ENCODE measurements at places on chromosomes 6 and 20. TPM values are rescaled to one million over a fixed set of nuclear protein-coding genes. Genes with fewer than 3 reads are reported as not detected.

DNA sequence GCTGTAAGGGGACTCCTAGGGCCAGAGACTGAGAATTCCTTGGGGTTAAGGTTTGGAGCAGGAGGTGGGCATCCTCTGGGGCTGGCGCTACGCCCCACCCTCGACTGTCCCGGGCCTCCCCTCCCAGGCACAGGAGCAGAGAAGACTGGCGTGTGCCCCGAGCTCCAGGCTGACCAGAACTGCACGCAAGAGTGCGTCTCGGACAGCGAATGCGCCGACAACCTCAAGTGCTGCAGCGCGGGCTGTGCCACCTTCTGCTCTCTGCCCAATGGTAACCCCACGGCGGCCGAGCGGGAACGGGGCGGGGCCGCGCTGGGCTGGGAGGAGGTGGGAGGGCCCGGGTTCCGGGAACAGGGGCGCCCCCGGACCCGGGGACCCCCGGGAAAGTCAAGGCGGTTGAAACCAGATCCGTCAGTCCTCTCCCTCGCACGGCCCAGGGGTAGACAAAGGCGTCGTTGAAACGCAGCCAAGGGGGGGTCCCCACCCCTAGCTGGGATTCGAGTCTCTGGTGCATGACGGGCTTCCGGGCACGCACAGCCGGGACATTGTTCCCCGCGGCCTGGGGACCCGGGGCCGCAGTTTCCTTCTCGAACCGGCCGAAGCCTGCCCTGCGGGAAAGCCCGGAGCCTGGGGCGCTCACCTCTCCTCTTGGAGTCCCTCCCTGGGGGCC is 844 bp downstream of the WFDC2 start:
- H3K4me1 ChIP-seq: peaks cover 23% of the 10 kb centered on the region
- H3K27me3 ChIP-seq: peaks cover 28% of the 10 kb centered on the region
- peak overlapping the region; percentile 58 for H3K4me3 ChIP-seq

DNA sequence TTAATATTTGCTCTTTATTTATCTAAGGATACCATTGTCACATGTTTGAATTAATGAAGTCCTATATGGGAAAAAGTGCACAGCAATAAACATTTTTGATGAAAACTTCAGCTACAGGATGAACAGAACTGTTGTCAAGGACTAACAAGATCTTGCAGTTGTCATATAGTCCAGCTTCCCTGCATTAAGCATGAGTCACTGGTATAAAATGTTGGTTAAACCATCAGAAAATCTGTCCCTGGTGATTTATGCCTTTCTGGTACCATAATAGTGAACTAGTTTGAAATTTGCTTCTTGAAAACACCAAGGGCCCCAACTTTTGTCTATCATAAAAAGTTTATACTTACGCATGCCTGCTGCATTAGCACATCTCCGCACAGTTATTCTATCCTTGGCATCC is 60.4 kb upstream of the RSPO3 start:
- H3K36me3 ChIP-seq: no peaks in the 10 kb centered on the region
- H3K27me3 ChIP-seq: no peaks in the 10 kb centered on the region

The ENPP3 gene
- total RNA-seq: 0.44 TPM

- DNase-seq: no peak
- H3K36me3 ChIP-seq: no peaks in the 10 kb centered on the region
- H3K4me3 ChIP-seq: no peak overlapping the region
Measured at GRCh38 chr6:73325656-73326055, 28.4 kb downstream of the DPPA5 start.

The SOX18 gene
- 37.4 TPM for total RNA-seq

- H3K36me3 ChIP-seq: no peaks in the 10 kb centered on the region
- DNase-seq: no peak
- H3K4me3 ChIP-seq: no peak overlapping the region
- no peaks in the 10 kb centered on the region for H3K4me1 ChIP-seq
- H3K27ac ChIP-seq: no peak overlapping the region
Measured at GRCh38 chr6:101803136-101803535, 409.6 kb downstream of the GRIK2 start.

- H3K4me1 ChIP-seq: no peaks in the 10 kb centered on the region
- no peak for DNase-seq
- no peaks in the 10 kb centered on the region for H3K27me3 ChIP-seq
- H3K36me3 ChIP-seq: no peaks in the 10 kb centered on the region
- no peak overlapping the region for H3K27ac ChIP-seq
- H3K4me3 ChIP-seq: no peak overlapping the region
Measured at GRCh38 chr20:10105046-10105445, 70.3 kb downstream of the ANKEF1 start.

- no peaks in the 10 kb centered on the region for H3K27me3 ChIP-seq
- H3K4me3 ChIP-seq: peak overlapping the region; percentile 56
- H3K4me1 ChIP-seq: peaks cover 99% of the 10 kb centered on the region
- DNase-seq: no peak
- H3K36me3 ChIP-seq: peaks cover 13% of the 10 kb centered on the region
- peak overlapping the region; percentile 92 for H3K27ac ChIP-seq
Measured at GRCh38 chr6:44228836-44229235, 5.4 kb downstream of the SLC29A1 start.

GRCh38 chr6:142935553-142936517 is 9.1 kb downstream of the HIVEP2 start:
- no peak overlapping the region for H3K27ac ChIP-seq
- no peaks in the 10 kb centered on the region for H3K27me3 ChIP-seq
- H3K4me3 ChIP-seq: no peak overlapping the region
- H3K4me1 ChIP-seq: peaks cover 10% of the 10 kb centered on the region
- DNase-seq: no peak

The TP53TG5 gene
- 3.1 TPM for total RNA-seq

DNA sequence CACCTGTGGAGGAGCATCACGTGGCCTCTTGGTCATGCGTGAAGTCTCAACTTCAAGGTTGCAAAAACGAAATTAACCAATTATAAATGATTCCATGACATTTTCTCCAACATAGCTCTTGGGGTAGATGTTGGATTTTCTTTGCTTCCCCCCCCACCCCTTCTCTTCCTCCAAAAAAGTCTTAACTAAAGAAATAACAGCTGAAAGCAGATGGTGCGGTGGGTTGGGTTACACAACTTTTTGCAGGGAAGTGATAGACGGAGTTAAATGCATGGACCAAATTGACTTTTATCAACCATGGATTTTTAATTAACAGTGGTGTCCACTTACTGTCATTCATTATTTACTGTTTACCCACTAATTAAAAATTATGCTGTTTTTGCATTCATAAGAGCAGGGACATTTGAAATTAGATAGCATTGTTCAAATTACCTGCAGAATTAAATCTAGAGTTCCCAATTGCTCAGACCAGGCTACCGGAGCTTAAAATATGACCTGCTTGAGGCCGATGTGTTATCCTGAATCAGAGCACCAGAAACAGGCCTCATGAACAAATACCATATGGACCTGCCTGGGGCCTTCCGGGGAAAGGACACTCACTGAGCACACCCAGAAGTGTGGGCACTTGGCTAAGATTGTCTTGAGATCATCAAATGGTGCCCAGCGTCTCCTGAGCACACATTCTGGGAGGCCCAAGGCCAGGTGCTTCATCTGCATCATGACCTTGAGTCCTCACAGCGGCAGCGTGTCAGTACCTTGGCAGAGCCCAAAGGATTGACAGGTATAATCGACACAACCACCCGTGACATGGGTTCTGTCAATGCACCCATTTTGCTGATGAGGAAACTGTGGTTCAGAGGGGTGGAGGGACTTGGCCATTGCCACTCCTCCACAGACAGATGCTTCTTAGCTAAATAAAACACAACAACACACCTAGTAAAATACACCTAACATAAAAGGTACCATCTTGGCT is 41.5 kb downstream of the APCDD1L start:
- no peaks in the 10 kb centered on the region for H3K36me3 ChIP-seq
- H3K4me3 ChIP-seq: no peak overlapping the region
- no peaks in the 10 kb centered on the region for H3K27me3 ChIP-seq
- DNase-seq: no peak
- H3K27ac ChIP-seq: no peak overlapping the region

- H3K36me3 ChIP-seq: no peaks in the 10 kb centered on the region
- no peak overlapping the region for H3K4me3 ChIP-seq
- no peaks in the 10 kb centered on the region for H3K4me1 ChIP-seq
- no peak for DNase-seq
- H3K27me3 ChIP-seq: no peaks in the 10 kb centered on the region
Measured at GRCh38 chr6:159012201-159012600, 12.2 kb upstream of the RSPH3 start.

DNA sequence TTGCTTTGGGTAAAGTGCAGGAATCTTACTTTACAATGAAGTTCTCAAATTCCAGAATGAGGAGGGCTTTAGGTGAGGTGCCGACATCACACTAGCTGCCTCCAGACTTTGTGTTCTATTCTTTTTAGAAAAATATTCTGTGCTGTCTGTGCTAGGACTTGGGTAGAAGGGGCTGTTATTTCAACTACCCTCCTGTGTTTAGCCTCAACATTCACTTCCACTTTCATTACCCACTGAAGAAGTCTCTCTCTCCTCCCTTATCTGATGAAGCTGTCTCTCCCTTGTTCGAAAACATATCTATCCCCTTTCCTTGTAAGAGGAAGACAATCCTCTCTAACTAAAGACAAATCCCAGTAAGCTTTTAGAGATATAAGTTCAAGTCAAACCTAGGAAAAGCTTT is 25.0 kb upstream of the BRPF3 start:
- no peak overlapping the region for H3K27ac ChIP-seq
- no peaks in the 10 kb centered on the region for H3K36me3 ChIP-seq

The LY86 gene
- total RNA-seq: 0.67 TPM

DNA sequence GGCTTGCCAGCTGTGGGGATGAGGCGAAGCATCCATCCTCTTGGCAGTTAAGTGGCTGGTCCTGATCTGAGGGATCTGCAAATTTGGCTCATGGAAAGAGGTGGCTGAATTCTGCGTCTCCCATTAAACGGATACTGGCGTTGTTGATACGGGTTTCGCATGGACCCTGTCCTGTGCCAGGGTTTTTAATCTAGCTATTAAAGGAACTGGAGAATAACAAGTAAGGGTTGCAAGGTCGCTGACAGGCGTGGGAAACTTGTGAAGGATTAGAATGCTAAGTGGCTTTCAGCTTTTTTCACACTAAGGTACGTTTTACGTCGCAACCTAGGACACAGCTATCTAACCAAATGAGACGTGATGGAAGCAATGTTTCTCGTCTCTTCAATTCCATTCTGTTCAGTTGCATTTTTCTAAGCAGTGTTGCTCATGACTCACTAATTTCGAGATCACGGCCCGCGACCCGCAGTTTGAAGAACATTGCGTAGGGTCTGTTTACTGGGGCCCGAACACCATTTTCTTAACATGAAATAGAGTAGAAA is 852 bp downstream of the GMNN start:
- H3K27me3 ChIP-seq: no peaks in the 10 kb centered on the region
- no peaks in the 10 kb centered on the region for H3K36me3 ChIP-seq
- peak overlapping the region; percentile 95 for H3K27ac ChIP-seq
- H3K4me3 ChIP-seq: peak overlapping the region; percentile 98

DNA sequence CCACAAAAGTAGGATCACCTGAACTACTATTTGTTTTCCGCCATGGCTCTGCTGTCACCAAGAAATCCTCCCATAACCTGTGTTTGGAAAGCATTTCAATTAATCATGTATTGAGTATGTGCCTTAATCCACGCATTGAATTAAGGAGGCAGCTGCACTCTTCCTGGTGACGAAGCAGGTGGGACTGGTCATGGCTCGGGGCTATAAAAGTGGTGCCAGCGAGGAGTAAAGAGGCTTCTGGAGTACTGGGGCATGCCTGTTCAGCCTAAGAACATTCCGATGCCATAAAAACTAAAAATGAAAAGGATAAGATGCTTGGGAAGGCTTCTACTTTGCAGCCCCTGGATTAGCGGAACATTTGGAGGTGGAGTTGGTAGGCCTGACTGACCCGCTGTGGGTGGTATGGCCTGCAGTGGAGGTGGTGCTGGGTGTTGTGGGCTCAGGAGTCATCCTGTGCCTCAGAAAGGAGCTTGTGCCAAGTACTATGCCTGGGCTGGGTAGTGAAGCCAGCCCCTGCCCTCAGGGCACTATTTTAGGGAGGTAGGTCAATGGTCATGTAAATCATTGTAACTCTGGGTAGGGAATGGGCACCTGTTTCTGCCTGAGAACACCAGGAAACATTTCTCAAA is 110.5 kb downstream of the B3GAT2 start:
- no peaks in the 10 kb centered on the region for H3K27me3 ChIP-seq
- no peak overlapping the region for H3K27ac ChIP-seq
- no peaks in the 10 kb centered on the region for H3K4me1 ChIP-seq
- no peak for DNase-seq
- no peaks in the 10 kb centered on the region for H3K36me3 ChIP-seq
- H3K4me3 ChIP-seq: no peak overlapping the region

The PPP1R3G gene
- total RNA-seq: 12.2 TPM

GRCh38 chr6:167974640-167975344 is 22.7 kb upstream of the KIF25 start:
- no peak for DNase-seq
- peaks cover 6% of the 10 kb centered on the region for H3K36me3 ChIP-seq
- no peak overlapping the region for H3K27ac ChIP-seq
- no peak overlapping the region for H3K4me3 ChIP-seq
- H3K4me1 ChIP-seq: no peaks in the 10 kb centered on the region
- H3K27me3 ChIP-seq: no peaks in the 10 kb centered on the region

- H3K27me3 ChIP-seq: no peaks in the 10 kb centered on the region
- H3K4me1 ChIP-seq: no peaks in the 10 kb centered on the region
- no peak for DNase-seq
- no peak overlapping the region for H3K27ac ChIP-seq
- no peak overlapping the region for H3K4me3 ChIP-seq
Measured at GRCh38 chr6:169783401-169783800, 32.0 kb downstream of the ERMARD start.

The ITPR3 gene
- total RNA-seq: 5.6 TPM

The CPXM1 gene
- 0.42 TPM for total RNA-seq

- H3K4me3 ChIP-seq: no peak overlapping the region
- no peak for DNase-seq
- no peaks in the 10 kb centered on the region for H3K36me3 ChIP-seq
Measured at GRCh38 chr20:12161734-12162133, 244.0 kb downstream of the BTBD3 start.

DNA sequence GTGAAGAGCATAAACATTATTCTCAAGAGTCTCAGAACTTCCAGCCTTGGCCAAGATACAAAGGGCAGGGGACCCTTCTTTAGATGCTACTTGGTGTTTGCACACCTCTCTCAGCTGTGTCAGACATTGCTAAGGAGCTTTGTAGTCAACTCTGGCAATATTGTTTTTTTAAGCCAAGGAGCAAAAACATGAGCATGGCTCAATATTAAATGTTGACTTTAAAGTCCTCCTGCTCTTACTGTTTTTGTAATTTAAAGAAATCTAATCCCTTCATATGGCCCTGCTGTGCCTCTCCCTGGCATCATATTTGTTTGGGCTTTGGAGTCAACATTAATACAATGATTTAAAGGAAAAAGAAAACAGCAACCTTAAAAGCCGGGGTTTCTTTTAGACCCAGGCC is 67.9 kb upstream of the TMEM170B start:
- H3K27ac ChIP-seq: no peak overlapping the region
- no peaks in the 10 kb centered on the region for H3K36me3 ChIP-seq
- H3K4me3 ChIP-seq: no peak overlapping the region
- H3K4me1 ChIP-seq: peaks cover 11% of the 10 kb centered on the region
- H3K27me3 ChIP-seq: no peaks in the 10 kb centered on the region
- no peak for DNase-seq

Data from heart left ventricle (tissue), 16 donors.